ENCODE measurements at places on chromosomes 5 and 9.

DNA sequence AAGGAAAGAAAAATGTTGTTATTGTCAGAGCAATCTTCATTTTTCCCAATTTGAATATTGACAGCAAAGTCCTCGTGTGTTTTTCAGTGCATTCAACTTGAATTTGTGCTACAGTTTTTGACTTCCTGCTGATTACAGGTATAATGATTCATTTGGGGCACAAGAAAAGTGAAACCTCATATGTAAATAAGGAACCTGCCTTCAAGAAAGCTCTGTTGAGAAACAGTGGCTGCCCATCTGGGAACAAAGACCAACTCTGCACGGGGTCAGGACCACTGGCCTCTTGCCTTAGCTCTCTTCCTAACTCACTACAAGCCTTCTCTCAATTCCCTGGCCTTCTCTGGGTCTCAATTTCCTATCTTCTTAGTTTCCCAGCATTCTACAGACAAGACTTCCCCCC, 21.0 kb downstream of the TIMD4 start:
- DNase-seq, result no peak

DNA sequence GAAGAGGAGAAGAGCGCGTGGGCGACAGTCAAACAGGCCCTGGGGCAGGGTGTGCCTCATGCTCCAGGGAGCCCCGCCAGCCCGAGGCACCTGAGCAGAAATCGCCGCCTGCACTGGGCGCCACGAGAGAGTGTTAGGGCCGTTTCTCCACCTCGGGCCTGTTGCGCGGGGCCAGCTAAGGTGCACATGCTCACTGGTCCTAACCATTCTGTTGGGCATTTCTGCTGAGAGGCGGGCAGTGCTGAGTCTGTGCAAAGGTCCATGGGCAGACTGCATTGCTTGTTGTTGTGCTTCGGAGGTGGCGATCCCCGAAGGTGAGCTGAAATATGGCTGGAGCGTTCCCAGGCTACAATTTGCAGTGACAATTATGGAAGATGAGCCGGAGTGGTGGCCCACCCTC, 367.8 kb upstream of the SPATA31A5 start:
- DNase-seq, result no peak

GRCh38 chr9:120257483-120257882, 322.5 kb downstream of the CDK5RAP2 start:
- no peak for DNase-seq

DNA sequence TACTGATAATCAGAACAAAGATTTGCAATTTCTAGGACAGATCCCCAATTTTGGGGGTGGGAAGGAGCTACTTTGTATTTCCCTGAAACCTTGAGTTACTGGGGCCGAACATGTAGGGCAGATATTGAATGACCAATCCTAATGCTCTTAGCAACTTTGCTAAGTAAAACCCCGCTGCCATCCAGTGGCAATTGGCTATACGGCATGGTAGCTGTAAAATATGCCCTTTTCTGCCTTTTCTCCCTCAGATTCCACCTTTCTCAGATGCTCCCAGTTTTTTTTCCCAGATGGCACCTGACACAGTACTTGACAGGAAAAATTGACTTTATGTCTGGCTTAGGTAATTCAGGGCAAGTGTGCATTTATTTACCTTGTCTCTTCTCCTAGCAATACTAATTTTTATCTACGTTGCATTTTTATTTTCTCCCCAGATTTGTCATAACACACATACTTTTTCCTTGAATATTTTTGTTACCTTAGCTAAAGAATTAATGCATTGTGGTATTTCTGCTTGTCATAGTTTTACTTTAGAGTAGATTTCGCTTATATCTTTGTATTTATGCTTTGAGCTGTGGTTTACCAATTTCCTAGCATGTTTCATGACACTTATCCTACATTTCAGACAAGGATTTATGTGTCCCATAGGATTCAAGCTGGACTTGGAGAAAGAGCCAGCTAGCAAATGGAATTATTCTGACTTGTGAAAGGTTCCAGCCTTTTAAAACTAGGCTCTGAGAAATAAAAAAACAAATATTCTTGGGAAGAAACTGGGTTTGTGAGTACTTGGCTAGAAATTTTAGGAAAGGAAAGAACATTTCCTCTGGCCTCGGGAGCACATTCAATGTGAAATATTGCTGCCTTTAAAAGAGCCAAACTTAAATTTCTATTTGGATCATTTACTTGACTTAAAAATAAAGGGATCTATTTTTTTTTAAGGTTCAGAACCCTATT, 37.4 kb downstream of the PIK3R1 start:
- DNase-seq, result peak; percentile 75

GRCh38 chr5:165161204-165161603, 1655.8 kb downstream of the MAT2B start:
- no peak for DNase-seq

DNA sequence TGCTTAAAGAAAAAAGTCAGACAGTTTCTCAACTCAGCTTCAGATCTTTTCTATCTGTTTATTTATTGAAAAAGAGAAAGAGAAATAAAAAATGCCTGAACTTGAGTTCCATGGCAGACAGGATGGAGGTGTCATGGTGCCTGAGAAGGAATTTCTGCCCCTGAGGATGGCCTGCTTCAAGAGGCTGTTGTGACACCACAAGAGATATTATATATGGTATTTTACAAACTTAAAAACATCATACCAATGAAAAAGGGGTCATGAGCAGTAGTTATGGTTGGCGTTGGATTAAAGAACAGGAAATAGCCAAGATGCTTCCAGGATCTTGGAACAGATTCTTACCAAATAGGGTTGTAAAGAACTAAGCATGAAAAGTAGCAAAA, 344.6 kb downstream of the GLIS3 start:
- peak; percentile 59 for DNase-seq

DNA sequence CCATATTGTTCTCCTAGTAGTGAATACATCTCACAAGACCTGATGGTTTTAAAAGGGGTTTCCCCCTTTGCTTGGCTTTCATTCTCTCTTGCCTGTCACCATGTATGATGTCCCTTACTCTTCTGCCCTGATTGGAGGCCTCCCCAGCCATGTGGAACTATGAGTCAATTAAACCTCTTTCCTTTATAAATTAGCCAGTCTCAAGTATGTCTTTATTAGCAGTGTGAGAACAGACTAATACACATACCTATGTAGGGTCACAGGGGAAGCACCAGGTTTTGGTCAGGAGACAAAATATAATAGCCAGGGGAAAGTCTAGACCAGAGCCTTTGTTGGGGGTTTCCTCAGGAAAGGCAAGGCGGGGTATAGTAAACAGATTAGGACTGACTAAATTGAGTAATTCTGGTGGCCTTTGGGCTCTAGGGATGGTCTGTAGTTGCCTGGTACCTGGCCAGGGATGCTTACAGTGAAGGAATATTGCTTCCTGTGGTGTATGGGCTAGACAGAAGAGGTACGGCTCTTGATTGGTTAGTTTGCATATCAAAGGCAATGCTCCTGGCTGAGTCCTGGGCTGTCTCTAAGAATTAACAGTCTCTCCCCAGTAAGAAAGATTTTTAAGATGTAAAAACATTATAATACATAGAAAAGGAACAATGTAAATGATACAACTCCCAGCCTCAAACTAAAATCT, 254.5 kb downstream of the ELAVL2 start:
- no peak for DNase-seq

DNA sequence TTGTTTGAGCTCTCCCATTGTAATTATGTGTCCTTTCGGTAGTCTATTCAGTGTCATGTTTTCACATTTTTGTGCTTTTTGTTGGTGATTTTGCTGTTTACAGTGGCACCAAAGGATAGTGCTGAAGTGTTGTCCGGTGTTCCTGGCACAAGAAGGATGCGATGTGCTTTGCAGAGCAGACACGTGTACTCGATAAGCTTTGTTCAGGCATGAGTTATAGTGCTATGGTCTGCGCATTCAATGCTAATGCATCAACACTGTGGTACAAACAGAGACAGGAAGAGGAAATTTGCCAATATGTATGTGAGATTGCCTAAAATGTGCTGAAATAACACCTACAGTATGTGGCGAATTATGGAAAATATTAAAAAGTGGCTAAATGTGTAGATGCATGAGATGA, 913.4 kb upstream of the ACO1 start:
- no peak for DNase-seq

- no peak for DNase-seq
These were observed 62.0 kb downstream of the VAV2 start for GRCh38 chr9:133930046-133930681.
